GM12891 (cell line): ENCODE measurements at places on chromosomes 1 and 21.

DNA sequence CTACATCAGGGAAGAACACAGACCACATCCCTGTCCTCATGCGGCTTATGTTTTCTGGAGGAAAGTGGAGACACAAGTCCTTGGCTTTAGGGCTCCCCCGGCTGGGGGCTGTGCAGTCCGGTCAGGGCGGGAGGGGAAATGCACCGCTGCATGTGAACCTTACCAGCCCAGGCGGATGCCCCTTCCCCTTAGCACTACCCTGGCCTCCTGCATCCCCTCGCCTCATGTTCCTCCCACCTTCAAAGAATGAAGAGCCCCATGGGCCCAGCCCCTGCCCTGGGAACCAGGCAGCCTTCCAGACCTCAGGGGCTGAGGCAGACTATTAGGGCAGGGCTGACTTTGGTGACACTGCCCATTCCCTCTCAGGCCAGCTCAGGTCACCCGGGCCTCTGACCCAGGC lies 45.5 kb downstream of the TNNT2 start:
- no peak for DNase-seq

GRCh38 chr1:204206121-204206520 lies 7.7 kb downstream of the GOLT1A start:
- DNase-seq: no peak

DNA sequence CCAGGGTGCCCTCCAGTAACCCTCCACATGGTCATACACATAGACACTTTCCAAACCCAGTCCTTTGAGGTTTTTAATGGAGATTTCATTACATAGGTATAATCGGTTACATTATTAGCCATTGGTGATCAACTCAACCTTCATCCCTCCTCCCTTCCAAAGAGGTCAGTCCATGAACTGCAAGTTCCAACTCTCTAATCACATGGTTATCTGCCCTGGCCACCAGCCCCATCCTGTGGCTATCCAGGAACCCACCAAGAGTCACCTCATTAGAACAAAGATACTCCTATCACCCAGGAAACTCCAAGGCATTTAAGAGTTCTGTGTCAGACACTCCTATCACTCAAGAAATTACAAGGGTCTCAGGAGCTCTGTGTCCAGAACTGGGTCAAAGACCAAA lies 12.2 kb downstream of the ATP1A4 start:
- no peak for DNase-seq

GRCh38 chr1:221715321-221716169 lies 26.3 kb downstream of the DUSP10 start:
- DNase-seq: no peak

GRCh38 chr21:38080888-38081287 lies 164.6 kb upstream of the KCNJ6 start:
- no peak for DNase-seq

DNA sequence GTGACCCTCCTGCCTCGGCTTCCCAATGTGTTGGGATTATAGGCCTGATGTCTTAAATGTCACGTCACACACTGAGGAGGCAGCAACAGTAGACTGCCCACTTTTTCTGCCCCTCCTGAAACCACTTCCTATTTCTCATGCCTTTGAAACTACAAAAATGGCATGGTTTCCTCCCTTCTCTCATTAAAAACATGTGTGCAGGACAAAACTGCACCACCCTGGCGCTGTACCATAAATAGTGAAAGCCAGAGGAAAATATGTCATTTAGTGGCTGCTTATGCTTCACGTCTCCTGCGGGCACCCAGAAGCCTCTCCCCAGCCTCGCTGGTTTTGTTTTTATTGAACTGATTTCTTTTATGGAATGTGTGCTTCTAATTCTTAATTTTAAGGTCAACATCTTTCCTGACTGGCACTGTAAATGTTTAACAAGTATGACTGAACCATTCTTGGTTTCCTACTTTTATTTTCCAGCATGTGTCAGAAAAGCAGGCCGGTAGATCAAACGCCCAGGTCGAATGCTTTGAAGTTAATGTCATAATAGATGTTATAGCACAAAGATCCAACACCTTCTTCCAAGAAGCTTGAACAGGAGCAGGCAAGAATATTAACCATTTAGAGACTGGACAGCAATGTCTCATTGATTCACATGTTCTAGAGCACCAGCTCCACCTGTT lies 59.6 kb upstream of the C1orf87 start:
- no peak for DNase-seq

GRCh38 chr21:27306206-27306605 lies 339.3 kb upstream of the ADAMTS5 start:
- no peak for DNase-seq

DNA sequence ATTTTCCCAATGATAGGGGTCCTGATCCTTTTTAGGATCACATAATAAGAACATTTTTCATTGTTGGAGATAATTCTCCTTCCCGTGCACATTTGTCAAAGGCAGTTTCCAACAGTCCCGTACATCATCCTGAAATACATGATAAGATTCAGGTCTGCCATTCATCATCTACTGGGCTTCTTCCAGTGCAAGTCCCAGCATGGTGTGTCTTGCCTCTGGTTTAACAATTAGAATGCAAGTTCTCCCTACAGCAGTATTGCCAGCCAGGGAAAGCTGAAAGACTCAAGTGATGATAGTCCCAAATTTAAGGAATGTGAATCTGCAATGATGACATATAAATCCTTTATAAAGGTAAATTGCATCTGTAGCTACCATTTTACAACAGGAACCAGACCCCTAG lies 146.2 kb downstream of the DAB1 start:
- DNase-seq: no peak

DNA sequence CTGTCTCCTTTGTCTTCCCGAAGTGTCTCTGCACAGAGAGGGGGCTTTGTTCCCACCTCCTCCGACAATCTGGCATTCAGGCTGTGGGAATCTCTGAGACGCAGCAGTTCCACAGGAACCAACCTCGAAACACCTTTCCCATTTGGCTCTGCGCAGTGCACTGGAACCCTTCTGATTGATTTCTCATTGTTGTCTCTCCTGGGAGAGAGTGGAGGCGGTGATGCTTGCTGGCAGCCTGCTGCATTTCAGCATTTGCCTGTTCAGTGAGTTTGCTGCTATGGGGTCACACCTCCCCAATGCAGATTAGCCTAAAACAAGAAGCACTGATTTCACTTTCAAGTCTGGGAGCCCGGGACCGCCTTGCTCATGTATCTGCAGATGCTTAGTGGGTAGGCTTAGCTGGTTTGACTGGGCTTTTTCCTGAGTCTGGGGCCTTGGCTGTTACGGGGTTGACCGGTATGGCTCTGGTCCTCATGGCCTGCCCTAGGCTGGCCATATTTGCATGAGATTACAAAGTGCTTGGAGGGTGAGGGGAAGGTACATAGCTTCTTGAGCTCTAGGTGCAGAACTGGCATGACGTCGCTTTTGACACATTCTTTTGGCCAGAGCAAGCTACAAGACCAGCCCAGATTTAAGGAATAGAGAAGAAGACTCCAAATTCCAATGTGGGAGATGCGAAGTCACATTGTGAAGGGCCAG lies 695.3 kb downstream of the PTPRU start:
- no peak for DNase-seq

GRCh38 chr1:164868990-164869389 lies 310.0 kb downstream of the PBX1 start:
- DNase-seq: no peak

- no peak for DNase-seq
Observed at GRCh38 chr1:239672256-239672655, 285.9 kb downstream of the CHRM3 start.

- DNase-seq: no peak
Observed at GRCh38 chr1:17582124-17582774, 42.8 kb downstream of the ARHGEF10L start.

DNA sequence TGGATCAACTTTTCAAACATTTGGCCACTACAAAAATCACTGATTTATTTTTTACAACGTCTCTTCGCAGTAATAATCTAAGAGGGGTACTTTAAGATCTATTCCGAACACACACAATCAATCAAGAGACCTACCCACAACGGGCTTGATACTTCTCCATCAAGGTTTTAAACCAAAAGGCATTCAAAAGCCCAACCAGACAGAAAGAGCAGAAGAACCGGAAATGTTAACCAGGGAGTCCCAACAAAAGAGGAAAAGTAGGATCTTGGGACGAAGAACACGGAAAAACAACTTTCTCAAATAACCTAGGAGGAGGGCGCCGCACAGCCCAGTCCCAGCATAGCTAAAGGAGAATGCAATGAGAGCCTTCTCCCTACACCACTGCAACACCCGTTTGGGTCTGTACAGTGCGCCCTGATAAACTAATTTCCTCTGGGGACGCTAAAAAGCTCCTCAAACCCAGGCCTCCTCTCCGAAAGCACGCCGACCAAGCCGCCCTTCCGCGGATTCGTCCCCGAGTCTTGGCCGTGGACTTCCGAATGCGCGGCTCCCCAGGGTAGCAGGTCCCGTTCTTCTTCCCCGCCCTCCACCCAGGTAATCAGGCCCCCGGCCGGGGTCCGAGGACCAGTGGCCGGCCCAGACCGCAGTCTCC lies 623 bp downstream of the RPL22 start:
- no peak for DNase-seq

DNA sequence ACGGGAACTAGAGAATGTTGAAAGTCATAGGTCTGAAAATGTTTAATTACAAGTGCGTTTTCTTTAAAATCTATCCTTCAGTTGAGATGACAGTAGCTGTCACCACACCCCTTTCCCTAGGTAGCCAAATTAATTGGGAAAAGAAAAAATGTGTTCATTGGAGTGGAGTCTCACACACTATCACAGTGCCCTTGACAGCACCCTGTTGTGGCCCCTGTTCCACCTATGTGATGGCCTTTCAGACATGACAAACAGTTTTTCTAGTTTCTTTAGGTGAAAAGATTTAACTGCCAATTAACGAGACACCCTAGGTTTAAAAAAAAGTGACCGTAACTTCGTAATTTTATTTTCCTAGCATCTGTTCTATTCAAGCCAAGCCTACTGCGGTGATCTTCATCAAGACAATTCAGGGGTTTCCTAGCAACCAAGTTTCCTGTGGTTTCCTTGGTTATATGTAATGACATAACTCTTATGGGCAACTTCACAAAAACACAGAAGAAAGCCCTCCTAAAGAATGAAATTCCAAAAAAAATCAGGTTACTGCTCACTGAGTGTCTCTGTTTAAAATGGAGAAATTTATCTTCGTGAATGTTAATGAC lies 298.3 kb downstream of the PDE4B start:
- no peak for DNase-seq

- no peak for DNase-seq
Observed at GRCh38 chr1:189117072-189117770, 1360.4 kb downstream of the BRINP3 start.

- no peak for DNase-seq
Observed at GRCh38 chr1:232705815-232706575, 76.1 kb upstream of the SIPA1L2 start.

DNA sequence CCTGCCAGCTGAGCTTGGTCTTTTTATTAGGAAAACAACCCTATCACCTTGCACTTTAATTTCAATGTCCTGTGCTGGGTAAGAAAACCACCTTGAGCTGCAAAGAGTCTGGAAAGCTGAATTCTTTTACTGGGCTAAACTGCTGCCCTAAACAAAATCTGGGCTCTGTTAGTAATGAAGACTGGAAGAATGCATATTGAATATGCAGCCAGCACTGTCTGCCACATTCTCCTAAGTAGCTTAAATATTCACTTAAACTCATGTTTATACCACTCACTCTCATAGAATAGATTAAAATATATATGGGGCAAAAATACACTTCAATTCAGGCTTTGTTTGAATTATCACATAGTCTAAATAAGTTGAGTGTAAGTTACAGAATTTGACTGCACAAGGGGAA lies 158.0 kb downstream of the TGFB2 start:
- no peak for DNase-seq

GRCh38 chr1:151968058-151968457 lies 25.6 kb downstream of the S100A10 start:
- DNase-seq: no peak

DNA sequence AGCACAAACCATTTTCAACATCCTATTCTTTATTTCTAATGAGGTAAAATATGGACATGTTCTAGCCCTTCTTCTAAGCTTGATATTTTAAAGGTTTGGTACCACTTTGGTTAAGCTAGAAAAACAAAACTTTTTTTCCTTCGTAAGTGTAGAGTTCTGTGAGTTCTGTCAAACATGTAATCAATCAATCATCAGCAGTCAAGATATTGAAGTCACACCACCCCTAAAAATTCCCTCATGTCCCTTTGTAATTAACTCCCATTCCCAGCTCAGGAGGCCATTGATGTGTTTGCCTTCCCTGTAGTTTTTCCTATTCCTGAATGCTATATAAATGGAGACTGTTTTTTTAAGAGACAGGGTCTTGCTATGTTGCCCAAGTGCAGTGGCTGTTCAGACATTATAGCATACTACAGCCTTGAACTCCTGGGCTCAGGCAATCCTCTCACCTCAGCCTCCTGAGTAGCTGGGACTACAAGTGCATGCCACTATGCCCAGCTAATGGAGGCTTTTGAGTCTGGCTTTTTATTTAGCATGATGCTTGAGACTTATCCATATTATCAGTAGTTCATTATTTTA lies 23.0 kb downstream of the IVNS1ABP start:
- DNase-seq: no peak

GRCh38 chr1:175579956-175580750 lies 163.2 kb downstream of the TNR start:
- no peak for DNase-seq

GRCh38 chr1:44785029-44785380 lies 3.0 kb downstream of the BEST4 start:
- no peak for DNase-seq

GRCh38 chr1:234925440-234926263 lies 203.0 kb downstream of the TOMM20 start:
- DNase-seq: no peak

GRCh38 chr1:100387657-100388350 lies 35.5 kb downstream of the CDC14A start:
- DNase-seq: no peak

DNA sequence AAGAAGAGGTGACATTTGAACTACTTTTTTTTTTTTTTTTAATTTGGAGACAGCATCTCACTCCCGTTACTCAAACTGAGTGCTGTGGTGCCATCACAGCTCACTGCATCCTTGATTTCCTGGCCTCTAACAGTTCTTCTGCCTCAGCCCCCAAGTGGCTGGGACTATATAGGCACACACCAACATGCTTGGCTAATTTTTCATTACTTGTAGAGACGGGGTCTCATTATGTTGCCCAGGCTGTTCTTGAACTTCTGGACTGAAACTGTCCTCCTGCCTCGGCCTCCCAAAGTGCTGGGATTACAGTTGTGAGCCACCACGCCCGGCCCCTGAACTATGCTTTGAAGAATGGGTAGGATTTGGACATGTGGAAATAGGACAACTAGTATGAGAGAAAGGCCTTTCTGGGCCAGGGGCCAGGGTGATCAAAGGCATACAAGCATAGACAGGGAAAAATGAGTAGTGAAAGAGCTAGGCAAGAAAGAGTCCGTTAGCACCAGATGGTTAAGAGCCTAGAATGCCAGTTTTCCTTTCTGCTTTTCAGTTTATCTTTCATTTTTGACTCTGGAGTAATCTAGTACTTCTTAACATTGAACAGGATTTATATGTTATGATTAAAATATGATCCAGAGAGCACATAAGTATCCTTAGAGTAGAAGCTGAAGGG lies 6.3 kb downstream of the RABGAP1L start:
- DNase-seq: no peak

GRCh38 chr1:23424293-23425192 lies at the start of gene TCEA3:
TSS of gene TCEA3 (minus strand) at chr1:23424748. CDS start at chr1:23424633, 115 bp downstream.
- DNase-seq: peak; percentile 39
